ENCODE measurements at places on chromosomes 11 and 22.

GRCh38 chr11:35682230-35683173, 19.9 kb downstream of the TRIM44 start:
- DNase-seq: peak; percentile 64

DNA sequence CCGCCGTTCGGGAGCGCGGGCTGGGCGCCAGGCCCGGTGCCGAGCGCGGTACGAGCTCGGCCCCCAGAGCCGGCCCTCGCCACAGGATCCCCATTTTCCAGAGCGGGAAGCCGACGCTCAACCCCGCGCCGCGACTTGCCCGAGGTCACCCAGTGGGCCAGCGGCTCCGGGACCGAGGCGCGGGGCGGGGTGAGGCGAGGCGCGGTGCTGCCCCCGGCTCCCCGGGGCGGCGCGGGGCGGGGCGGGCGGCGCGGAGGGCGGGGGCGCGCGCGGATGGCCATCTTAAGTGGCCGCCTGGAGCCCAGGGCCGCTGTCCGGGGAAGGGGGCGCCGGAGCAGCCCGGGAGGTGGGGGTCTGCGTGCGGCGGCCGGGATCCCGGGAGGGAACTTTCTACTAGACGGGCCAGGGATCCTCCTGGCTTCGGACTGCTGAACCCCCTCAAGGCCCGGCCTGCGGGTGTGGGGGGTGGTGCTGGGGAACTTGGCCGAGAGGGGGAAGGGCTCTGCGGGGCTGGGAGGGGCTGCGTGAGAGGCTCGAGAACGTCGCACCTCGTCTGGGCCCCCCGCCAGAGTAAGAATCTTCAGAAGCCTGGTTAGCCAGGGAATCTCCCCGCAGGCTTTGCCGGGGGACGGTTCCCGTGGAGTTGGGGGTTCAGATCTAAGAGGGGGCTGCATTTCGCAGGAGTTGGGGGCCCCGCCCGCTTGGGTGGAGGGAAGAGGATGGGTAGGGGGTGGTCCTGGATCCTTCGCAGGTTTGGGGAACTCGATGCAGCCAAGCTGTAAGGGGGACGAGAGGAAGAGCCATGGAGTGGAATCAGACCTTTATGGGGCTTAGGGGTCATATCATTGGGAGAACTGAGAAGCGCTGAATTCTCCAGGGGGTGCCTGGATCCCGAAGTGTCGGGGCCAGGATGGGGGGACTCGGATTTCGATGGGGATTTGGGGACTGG, 678 bp upstream of the INPPL1 start:
- peak; percentile 73 for DNase-seq

DNA sequence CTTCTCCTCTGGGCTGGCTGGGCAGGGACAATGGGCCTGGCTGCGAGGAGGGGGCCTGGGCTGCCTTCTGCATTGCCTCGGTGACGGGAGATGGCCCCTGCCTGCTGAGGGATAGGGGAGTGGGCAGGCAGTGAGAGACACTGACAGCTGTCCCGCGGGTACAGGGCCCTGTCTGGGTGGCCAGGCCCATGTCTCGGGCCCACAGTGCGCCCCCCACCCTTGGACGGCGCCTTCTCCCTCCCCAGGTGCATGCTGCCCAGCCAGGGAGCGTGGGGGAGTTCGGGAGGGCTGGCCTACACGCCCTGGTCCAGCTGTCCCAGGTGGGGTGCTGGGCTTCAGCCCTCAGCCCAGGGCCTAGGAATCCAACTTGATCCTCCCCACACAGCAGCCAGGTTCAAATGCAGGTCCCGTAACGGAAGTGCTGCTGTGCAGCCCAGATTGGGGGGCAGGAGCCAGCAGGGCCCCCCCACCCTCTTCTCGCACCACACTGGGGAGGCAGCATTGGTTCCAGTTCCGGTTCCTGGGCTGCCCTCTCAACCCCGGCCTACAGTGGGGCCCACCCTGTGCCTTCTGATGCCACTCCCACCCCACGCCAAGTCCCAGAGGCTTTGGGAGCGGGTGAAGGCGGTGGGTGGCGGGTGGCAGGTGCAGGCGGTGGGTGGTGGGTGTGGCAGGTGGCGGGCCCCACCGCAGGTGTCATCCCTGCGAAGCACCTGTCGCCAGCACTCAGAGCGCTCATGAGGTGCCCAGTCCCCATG, 7.3 kb upstream of the TSSC4 start:
- DNase-seq: no peak

GRCh38 chr22:35148381-35148780, 82.4 kb downstream of the ISX start:
- peak; percentile 91 for DNase-seq

- peak; percentile 51 for DNase-seq
Measured at GRCh38 chr22:27990879-27991278, 71.8 kb upstream of the PITPNB start.

DNA sequence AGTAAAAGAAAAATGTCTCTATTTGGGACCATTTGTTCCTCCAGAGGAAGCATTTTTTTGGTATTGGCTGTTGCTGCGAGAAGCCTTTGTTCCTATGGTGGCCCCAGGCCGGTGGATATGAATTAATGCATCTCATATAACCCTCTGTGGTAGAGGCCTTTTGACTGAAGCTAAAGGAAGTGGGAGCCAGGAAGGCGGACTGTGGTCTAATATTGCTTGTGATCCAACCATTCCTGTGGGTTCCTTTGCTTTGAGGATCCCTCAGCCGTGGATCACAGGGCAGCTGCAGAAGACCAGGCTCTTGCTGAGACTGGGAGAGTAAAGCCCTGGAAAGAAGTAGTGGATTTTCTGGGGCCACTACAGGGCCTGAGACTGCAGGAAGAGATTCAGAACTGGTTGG, 68.3 kb upstream of the NAV2 start:
- no peak for DNase-seq

DNA sequence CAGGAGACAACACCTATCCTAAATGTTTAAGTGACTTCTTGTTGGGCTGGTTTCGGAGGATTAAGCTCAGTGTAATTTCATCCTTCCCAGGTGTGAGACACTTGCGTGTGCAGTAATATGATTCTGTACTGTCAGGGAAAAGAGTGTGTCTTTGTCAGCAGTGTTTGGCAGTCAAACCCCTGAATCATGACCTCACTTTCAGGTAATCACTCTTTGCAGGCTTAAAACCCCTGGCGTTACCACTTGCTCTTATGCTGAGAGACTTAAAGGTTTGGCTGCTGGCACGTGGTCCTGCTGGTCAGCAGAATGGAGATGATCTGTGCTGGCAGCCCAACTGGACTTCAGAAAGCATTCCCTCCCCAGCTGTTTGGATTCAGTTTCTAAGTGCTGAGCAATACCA, 56.1 kb downstream of the APIP start:
- peak; percentile 72 for DNase-seq

DNA sequence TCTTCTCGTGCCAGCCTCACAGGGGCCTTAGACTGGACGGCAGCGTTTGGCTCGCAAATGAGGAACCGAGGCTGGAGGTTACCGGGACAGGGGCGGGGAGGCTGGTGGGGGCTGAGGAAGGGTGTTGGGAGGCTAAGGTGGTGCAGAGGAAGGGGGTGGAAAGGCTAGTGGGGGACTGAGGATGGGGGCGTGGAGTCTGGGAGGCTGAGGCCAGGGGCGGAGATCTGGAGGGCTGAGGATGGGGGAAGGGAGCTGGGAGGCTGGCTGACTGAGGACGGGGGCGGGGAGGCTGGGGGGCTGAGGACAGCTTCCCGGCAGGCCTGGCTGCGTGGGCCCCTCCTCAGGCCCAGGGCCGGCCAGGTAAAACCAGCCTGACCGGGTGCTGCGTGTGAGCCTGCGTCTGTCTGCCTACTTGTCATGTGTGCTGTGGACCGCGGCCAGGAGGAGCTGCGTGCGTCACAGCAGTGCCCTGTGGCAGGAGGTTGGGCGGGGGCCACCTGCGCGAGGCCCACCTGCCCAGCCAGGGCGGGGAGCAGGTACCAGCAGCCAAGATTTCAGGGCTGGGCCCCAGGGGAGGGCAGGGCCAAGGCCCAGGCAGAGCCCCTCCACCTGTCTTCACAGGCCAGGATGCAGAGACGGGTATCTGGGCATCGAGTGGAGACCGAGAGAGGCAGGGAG, 9.4 kb upstream of the PIM3 start:
- DNase-seq: no peak

- no peak for DNase-seq
Measured at GRCh38 chr11:57641011-57641807, 8.5 kb downstream of the YPEL4 start.

- DNase-seq: no peak
Measured at GRCh38 chr11:6586434-6587359, 16.7 kb downstream of the RRP8 start.

DNA sequence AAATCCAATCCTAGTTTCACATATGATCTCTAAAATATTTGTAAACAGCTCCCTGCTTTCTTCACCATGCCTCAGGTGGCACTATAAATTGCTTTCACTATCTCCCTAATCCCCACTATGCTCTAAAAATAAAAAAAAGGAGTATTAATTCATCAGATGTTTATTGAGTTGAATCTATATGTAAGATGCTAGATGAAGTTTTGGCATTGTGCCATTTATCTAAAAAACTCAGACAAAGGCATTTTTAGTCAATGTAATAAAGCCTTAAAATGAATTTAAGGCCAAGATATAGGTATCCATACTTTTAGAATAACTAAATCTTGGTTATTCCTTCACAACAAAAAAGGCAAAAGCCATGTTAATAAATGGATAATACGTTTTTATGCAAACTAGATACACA, 373.9 kb downstream of the ETS1 start:
- DNase-seq: no peak

GRCh38 chr22:21563912-21564311, 3.6 kb upstream of the UBE2L3 start:
- no peak for DNase-seq

DNA sequence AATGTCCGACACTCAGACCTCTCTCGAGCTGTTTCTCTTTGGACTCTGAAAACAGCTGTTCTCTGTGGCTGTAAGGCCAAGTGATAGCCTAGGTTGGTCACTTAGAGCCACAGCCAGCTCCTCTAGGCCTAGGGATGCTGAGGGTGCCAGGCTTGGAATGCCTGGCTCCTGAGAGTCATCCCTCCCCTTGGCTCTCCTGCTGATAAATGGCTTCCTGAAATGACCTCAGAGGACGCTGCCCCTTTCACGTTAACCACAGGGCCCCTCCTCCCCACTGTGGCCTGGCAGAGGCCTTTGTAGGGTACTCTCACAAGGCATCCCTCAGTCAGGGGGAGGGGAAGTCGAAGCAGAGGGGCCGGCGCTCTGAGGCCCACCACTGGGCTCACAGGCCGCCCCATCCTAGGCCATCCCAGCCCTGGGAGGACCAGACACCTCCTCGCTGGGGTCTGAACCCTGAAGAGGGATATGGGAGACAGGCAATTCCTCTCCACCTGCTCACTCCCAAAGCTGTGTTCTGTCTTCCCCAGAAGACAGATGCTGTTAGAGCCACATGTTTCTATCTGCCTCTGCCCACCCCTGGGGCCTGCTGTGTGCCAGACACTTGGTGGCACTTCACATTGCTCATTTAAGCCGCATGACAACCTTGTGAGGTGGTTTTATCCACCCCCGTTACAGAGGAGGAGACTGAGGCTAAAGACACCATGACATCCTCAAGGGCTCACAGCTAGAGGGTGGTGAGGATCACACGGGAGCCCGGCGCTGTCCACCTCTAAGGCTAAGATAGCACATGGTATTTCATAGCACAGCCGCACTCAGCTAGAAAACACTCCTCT, 50.9 kb downstream of the ARFGAP3 start:
- no peak for DNase-seq

DNA sequence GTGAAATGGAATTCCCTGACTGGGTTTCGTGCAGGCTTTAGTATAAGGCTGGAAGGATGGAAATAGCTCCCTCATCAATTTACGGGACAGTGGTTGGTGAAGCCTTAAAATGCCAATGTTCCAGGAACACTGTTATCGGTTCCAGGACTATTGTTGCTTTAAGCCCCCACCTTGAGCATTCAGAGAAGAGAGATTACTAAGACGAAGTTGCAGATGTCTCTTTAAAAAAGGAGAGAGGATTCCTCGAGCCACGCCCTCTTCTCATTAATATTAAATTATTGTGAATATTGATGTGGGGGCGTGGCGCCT, 195 bp upstream of the CREB3L1 start:
- peak; percentile 59 for DNase-seq

GRCh38 chr22:24443668-24444067, 16.3 kb downstream of the ADORA2A start:
- DNase-seq: no peak

DNA sequence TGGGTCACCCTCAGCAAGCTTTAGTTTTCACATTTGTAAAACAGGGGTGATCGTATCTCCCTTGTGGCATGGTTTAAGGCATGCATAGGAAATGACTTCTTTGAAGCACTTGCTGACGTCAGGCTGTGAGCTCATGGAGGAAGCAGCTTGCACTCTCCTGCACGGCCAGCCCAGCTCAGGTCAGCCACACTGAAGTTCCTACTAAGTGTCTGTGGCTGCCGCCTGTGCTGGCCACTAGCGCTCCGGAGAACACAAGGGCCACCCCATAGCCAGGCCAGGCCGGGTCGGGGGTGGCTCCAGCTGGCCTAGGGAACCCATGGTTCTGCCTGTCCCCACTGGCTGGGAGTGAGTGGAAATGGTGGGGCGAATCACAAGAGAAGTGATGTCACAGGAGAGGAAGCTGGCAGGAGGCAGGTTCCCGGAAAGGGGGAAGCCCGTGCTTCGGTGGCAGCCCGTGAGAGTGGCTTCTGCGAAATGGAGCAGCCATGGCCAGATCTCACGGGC, 28.2 kb downstream of the KCTD17 start:
- no peak for DNase-seq

GRCh38 chr22:46192210-46192993, 42.1 kb downstream of the PPARA start:
- no peak for DNase-seq

GRCh38 chr22:19886605-19887255, 32.1 kb upstream of the GNB1L start:
- no peak for DNase-seq

DNA sequence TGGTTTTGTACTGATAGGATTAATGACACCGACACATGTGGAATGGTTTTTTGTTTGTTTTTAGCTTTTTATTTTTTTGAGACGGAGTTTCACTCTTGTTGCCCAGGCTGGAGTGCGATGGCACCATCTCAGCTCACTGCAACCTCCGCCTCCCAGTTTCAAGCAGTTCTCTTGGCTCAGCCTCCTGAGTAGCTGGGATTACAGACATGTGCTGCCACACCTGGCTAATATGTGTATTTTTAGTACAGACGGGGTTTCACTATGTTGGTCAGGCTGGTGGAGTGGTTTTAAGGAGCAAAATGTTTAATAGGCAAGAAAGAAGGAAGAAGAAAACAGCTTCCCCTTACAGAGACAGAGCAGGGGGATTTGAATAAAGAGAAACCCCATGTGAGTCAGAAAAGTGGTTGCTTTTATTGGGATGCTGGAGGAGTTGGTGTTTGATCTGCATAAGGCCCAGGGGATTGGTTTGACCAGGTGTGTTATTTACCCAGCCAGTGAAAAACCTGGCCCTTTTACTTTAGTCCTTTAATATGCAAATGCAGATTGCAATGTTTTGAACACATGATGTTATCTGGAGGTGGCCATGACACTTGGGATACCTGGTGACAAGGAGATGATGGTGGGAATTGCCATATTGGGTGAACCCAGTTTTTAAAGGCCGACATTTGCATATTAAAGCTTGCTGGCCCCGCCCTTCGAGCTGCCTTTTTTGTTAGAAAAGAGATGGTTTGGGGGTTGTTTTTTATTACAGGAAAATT, 24.3 kb downstream of the SUSD2 start:
- no peak for DNase-seq

Data from WERI-Rb-1 (cell line).